Upper lobe of left lung (tissue), 6 donors: ENCODE measurements at places on chromosomes 3 and 15. TPM values are rescaled to one million over a fixed set of nuclear protein-coding genes. Genes with fewer than 3 reads are reported as not detected.

Gene IQCF6
- not detected for total RNA-seq

Gene GOLGA6L10
- total RNA-seq, result 2.3 TPM

Gene HYKK
- 3.2 TPM for total RNA-seq

Gene LOXL1
- total RNA-seq, result 6.0 TPM

Gene ATP10A
- total RNA-seq, result 17.8 TPM

Gene PAK6
- total RNA-seq, result 4.5 TPM

Gene STRA6
- total RNA-seq, result 3.5 TPM

Gene SCN11A
- total RNA-seq, result 0.10 TPM

Gene DLL4
- 14.2 TPM for total RNA-seq

Gene LRTM1
- not detected for total RNA-seq

Gene ARL6
- total RNA-seq, result 12.6 TPM

Gene ANKRD63
- total RNA-seq, result not detected

Gene MUSTN1
- total RNA-seq, result 8.2 TPM

Gene SLC22A13
- 0.34 TPM for total RNA-seq

Gene CFAP20DC
- total RNA-seq, result not detected

Gene MESP1
- 3.5 TPM for total RNA-seq

Gene SYNPR
- total RNA-seq, result not detected

Gene NRROS
- total RNA-seq, result 19.8 TPM

Gene CCDC39
- total RNA-seq, result 18.2 TPM

Gene ZSCAN29
- 41.2 TPM for total RNA-seq

Gene CKMT1B
- total RNA-seq, result 7.3 TPM

Gene NMNAT3
- 8.4 TPM for total RNA-seq

Gene MYEF2
- total RNA-seq, result 12.6 TPM

Gene GPX1
- total RNA-seq, result 555 TPM

Gene COL6A6
- 2.3 TPM for total RNA-seq

Gene ISLR
- 22.1 TPM for total RNA-seq

Gene MEIS2
- total RNA-seq, result 13.7 TPM

Gene SNX22
- total RNA-seq, result 9.6 TPM

Gene GNAI2
- 191 TPM for total RNA-seq

Gene TGM5
- not detected for total RNA-seq

Gene FEZF2
- not detected for total RNA-seq

Gene ZBTB47
- 29.0 TPM for total RNA-seq

Gene TRANK1
- 32.4 TPM for total RNA-seq

Gene SLC12A1
- not detected for total RNA-seq

Gene KLHL40
- total RNA-seq, result not detected

Gene ZDHHC23
- 7.2 TPM for total RNA-seq

Gene CCDC32
- 17.1 TPM for total RNA-seq

Gene UBA3
- total RNA-seq, result 51.7 TPM

Gene RFC4
- 6.0 TPM for total RNA-seq

Gene ANKDD1A
- total RNA-seq, result 4.8 TPM

Gene CCR4
- 1.1 TPM for total RNA-seq

Gene GPR149
- not detected for total RNA-seq

Gene IL5RA
- total RNA-seq, result 7.3 TPM
